AML-193 (cell line): ENCODE measurements at places on chromosomes 7 and 10.

GRCh38 chr10:125096371-125096770 is 64.0 kb downstream of the CTBP2 start:
- no peak for DNase-seq

DNA sequence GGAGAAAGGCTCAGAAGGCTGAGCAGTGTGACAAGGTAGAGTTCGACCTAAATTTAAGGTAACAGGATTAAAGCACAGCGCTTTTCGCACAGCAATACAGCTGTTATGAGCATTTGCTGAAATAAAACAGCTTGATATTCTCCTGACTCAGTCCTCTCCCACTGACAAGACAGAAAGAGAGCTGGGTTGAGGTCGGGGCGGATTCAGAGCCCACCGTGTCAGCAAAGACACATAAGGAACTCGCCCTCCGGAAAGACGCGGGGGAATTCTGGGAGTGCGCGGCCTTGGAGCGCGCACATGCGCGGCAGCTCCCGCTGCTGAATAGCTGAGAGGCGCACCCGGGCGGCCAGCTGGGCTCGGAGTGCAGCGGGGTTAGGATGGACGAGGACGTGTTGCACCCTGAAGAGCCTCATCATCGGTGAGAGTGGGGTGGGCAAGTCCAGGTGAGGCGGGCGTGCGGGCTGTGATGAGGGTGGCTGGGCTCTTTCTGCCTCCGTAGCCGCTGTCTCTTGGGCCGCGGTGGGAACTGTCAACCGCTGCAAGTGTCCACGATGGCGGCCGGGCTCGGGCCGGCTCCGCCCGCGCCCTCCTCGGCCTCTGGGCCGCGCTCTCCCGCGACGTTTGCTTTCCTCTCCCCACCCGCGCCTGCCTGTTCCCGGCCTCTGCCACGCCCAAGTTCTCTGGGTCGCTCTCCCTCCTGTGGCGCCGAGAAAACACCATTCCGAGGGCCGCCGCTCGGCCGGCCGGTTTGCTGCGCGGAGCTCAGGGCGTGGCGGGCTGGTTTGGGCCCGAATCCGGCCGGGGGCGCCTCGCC is 120.6 kb downstream of the LYZL1 start:
- DNase-seq, result peak; percentile 30

- DNase-seq, result no peak
These were observed 49.5 kb downstream of the DIP2C start for GRCh38 chr10:639751-640672.

DNA sequence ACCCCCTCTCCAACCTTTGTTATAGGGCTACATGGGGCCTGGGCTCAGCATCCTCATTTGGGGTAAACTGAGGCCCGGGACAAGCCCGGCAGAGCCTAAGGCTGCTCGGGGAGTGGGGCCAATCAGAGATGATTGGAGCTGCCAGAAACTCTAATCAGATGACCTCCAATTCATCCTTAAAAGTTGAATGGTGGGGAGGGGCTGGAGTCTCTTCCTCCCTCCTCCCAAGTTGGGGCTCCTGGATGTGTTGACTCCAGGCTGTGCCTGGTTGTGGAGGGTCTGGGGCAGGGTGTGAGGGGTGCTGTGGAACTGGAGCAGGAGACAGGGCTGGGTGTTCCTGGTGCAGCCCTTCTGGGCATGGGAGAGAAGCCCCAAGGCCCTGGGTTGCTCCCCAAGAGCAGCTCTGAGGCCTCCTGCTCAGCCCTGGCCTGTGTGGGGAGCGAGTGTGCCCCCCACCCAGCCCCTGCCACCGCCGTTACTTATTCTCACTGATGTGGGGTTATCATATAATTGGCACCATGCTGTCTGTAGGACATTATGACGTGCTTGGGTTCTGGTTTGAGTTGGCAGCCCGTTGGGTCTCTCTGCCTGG is 2.2 kb downstream of the BHLHA15 start:
- DNase-seq, result no peak

DNA sequence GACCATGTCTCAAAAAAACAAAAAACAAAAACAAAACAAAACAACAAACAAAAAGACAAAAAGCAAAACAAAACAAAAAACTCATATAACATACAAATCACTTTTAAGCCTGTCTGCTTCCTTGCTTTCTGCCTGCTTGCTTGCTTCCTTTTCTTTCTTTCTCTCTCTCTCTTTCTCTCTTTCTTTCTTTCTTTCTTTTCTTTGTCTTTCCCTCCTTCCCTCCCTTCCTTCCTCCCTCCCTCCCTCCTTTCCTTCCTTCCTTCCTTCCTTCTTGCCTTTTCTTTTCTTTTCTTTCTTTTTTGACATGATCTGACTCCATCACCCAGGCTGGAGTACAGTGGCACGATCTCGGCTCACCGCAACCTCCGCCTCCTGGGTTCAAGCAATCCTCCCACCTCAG is 15.9 kb upstream of the TRA2A start:
- DNase-seq, result no peak

GRCh38 chr7:51295440-51296245 is 21.0 kb downstream of the COBL start:
- no peak for DNase-seq

DNA sequence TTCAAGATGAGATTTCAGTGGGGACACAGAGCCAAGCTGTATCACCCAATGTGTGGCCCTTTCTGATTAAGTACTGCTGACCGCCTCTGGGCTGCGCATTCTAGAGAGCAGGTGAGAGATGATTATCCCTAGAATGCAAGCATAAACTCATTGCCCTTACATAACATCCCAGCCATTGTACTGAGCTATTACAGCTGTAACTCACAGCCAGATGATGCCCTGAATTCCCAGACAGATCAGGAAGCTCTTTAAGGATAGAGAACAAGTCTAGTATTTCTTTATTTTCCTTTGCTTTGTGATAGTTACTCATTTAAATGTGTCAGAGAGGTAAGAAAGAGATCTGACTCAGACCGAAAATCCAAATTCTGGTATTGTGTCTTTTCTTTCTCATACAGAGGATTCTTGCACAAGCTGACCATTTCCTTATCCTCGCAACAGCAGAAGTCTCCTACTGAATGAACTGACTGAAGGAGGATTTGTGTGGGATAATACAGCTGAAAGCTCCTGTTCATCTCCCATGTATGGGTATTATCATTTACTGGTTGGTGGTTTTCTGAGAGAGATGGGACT is 58.4 kb downstream of the ZNF22 start:
- peak; percentile 21 for DNase-seq

- no peak for DNase-seq
These were observed 77.9 kb downstream of the CCNY start for GRCh38 chr10:35413985-35414861.

DNA sequence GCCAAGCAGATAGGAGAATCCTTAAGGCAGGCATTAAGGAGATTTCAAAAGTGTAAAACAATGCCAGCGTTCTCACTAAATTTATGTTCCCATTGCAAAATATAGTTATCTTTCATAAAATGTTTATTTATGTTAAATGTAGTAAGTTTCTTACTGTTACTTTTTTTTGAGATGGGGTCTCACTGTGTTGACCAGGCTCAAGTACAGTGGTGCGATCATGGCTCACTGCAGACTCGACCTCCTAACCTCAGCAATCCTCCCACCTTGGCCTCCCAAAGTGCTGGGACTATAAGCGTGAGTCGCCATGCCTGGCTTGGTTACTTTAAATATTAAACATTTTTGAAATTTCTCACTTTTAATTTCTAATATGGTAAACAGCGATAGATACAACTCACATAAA is 31.8 kb upstream of the PRKAR2B start:
- DNase-seq, result no peak

- DNase-seq, result no peak
These were observed 367.9 kb downstream of the TYW1 start for GRCh38 chr7:67364441-67365017.

- DNase-seq, result no peak
These were observed 1202.3 kb upstream of the LRRTM3 start for GRCh38 chr10:65723525-65723924.

DNA sequence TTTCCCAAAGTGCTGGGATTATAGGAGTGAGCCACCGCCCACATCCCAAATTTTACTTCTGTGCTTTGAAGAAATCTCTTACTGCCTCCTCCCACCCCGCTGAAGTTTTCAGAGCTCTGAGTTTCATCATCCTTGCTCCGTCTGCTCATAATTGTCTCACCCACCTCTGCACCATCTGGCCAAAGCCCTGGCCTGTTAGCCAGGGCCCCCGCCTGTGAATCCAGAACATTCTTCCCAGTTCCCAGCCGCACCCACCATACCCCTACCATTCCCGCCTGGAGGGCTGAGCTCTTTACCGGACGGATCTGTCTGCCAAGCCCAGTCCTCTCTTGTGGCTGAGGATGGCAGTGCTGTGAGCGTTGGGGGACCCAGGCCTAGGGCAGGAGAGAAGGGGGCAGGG is 14.5 kb downstream of the SSC4D start:
- DNase-seq, result no peak

DNA sequence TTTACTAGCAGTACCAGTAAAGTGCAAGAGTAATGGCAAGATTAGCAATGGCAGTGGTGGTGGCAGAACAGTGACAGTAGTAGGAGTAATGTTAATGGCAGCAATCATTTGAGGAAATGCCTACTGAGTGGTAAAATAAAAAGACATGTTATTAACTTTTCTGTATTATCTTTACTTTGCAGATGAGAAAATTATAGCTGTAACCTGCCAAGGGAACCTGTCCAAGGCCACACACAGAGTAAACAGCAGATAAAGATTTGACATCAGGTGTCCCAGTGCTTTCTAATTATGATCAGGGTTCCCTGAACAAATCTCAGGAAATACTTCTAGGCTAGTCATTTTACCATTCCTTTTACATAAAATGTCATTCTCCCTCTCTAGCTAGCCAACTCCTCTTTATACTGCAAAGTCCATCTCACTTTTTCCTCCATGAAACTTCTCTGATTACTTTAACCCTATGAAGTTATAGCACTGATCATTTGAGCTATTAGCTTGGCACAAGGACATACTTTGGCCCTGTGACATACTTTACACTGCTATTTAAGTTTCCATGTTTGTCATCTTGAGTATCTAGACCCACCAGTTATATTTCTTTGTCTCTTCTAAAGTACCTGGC is 219.1 kb downstream of the TAX1BP1 start:
- no peak for DNase-seq

GRCh38 chr10:114167985-114168384 is 6.0 kb downstream of the CCDC186 start:
- DNase-seq, result no peak

DNA sequence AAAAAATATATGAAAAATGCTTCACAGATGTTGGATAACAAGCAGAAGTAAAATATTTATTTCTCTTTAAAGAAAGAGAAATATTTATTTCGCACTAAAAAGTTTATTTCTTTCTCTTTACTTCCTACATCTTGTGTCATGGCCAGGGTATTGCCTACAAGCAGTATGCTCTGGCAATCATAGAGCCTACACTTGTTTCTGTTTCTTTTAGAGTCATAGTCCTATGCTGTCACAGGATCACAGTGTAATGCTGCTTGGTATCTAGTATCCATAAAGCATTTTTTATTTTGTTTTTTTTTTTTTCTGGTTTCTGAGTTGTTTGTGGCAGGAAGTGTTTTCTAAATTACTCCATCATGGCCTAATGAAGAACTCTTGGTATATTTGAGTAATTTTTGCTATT is 116.0 kb downstream of the ATRNL1 start:
- no peak for DNase-seq

- DNase-seq, result no peak
These were observed 61.3 kb downstream of the PIP4K2A start for GRCh38 chr10:22652988-22653481.

DNA sequence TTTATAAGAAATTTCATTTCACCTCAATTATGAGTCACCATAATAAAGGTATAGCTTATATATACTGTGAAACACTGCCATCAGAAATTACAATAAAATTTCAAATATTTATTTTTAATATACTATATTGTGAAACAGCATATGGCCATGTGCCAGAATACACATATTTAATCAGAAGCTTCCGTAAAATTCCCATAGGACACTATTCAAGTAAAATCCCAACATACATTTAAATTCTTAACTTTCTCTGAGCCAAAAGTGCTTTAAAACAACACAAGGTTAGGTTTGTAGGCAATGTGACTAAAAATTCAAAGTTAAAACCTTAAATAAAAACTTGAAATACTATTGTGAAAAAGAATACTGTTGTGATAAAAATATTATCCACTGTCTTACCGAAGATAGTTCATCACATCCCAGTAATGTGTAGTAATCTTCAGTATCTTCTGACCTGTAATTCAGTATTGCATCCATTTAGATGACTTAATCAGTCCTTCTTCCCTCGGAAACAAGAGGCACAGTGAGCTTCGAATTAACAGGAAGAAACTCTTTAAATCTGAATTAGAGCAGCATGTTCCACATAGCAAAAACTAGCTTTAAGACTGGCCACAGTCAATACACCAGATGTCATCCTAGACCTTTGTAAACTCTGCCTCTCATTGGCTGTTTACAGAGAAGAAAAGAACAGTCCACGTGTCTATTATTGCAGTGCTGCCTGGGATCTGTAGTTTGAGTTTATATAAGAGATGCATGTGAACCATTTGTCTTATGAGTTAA is at the start of gene DNAJC12:
DNAJC12 (minus strand) TSS at position 648 of the 774 bp plus-strand sequence; CDS start at position 471, 177 bp downstream.
- DNase-seq, result peak; percentile 90

- DNase-seq, result no peak
These were observed 161.9 kb upstream of the MEOX2 start for GRCh38 chr7:15848362-15848761.

DNA sequence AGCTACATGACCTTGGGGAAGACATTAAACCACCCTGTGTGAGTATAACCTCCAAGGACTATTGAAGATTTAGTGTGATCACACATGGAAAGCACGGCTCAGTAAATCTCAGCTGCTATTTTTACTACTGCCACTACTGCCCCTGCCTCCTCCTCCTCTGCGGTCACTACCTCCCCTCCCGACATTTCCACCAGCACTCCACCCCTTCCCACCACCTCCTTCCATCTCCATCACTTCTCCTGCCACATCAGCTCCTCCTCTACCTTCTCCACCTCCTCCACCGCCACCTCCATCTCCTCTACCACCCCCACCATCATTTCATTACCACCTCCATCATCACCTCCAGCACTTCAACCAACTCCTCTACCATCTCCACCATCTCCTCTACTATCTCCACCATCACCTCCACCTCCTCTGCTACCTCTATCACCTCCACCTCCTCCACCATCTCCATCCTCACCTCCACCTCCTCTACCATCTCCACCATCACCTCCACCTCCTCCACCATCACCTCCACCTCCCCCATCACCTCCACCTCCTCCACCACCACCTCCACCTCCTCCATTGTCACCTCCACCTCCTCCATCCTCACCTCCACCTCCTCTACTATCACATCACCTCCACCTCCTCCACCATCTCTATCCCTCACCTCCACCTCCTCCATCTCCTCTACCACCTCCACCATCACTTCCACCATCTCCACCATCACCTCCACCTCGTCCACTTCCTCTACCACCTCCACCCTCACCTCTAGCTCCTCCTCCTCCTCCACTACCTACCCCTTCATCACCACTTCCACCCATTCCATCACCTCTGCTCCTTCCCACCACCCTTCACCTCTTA is 69.4 kb downstream of the GRB10 start:
- no peak for DNase-seq

DNA sequence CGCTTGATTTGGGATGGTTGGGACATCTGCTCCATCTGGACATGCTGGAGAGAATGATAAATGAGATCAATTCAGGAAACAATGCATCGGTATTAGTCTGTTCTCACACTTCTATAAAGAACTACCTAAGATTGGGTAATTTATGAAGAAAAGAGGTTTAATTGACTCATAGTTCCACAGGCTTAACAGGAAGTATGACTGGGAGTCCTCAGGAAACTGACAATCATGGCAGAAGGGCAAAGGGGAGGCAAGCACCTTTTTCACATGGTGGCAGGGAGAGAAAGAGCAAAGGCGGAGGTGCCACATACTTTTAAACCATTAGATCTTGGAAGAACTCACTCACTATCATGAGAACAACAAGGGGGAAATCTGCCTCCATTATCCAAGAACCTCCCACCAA is 16.8 kb upstream of the TSPAN12 start:
- DNase-seq, result no peak
